ENCODE measurements at places on chromosomes 5 and 9. TPM values are rescaled to one million over a fixed set of nuclear protein-coding genes. Genes with fewer than 3 reads are reported as not detected.

DNA sequence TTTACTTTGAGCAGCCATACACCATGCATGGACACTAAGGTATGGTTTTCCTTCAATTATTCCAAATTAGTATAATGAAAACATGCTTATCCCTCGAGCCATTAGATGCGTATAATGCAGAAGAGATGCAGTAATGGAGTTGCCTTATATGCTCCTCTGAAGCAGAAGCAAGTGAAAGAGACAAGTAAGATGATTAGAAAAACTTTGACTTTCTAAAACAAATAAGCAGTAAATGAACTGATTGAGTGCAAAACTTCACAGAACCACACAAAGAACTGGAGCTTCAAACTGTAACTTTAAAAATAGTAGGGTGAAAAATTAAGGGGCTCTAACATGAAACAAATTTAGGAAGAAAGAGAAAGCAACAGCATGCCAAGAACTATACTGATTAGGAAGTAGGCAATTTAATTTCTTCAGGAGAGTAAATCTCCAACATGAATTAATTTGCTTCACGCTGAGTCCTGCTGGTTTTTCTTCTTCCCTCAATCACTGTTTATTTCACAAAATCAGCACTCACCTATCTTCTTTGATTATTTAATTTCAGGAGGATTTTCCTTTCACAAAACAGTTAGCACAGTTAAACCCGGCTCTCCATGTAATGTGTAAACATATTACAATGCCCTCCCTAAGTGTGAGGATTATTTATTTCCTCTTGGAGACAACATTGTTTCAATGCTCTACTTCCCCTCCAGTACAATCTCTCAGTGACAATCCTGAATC is 90.3 kb upstream of the PAM start:
- DNase-seq, result no peak

DNA sequence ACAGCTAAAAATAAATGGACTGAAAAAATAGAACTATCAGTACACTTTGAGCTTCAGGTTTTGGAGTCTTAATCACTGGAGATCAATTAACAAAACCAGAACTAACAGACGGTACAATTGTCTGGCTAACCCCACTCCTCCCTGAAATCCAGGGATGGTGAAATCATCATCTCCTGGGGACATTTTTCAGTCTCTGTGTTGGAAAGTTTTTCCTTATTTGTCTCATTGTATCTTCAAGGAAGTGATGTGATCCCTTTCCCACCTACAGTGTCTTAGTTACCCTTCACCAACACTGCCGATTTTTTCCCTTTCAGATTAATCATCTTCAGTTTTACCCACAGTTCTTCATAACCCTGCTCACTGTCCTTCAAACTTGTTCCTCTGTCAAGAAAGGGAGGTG is 81.9 kb downstream of the MAP1B start:
- no peak for DNase-seq

DNA sequence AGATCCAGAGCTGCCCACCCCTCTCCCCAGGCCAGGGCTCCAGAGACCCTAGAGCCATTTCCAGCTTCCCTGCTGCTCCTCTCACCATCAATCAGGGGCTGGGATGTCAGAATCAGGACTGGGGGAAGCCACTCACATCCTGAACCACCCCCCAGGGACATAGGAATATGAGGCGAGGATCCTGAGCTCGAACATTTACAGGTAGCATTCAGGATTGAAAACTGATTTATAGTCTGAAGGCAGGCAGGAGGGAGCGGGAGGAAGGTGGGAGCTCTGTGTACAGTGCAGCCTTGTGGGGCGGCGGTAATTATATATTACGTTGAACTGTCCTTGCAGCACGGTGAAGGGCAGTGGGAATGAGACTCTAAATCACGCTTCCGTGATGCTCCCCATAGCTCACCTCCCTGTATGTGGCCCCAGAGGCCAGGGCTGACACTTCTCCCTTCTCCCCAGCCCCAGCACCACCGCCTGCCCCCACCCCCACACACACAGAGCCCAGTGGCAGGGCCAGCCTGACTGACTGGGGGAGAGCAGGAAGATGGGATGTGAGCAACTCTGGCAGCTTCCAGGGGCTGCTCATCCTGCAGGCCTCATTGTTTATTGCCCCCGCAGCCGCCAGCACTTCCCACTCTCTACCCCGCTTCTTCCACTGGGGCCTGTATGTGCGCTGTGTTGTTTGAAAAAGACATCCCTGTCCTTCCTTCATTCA is 76.0 kb upstream of the HSPA9 start:
- DNase-seq, result no peak

DNA sequence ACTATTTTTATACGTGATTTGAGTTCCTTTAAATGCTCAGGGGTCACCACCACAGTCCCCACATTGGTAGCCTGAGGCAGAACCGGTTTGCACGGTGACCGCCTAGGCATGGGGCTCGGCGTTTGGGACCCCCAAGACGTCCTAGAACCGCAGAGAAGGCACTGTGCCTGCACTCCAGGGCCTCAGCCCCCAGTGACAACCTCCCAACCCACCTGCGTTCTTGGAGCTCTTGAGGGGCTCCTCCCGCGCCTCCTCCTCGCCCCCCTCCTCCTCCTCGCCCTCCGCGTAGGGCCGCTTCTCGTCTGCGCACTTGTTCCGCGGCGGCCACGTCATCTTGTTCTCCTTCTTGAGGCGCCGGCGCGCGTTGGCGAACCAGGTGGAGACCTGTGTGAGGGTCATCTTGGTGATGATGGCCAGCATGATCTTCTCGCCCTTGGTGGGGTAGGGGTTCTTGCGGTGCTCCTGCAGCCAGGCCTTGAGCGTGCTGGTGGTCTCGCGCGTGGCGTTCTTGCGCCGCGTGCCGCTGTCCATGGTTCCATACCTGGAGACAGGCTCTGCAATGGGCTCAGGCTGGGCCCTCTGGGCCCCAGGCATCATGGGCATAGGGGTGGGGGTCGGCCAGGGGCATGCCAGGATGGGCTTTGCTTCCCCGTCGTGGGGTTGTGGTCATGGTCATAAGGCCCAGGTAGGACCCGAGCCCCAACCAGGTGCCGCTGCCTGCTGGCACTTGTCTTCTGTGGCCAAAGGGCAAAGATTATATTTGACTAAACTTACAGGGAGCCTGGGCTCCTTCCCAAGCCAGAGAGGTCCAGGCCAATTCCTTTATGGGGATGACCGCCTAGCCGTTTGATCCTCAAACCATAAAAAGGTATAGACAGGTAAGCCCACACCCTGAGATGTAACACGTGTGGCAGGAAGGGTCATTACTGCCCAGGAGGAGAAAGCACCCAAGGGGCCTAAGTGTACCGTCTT is 3.1 kb downstream of the IRX4 start:
- DNase-seq, result no peak

GRCh38 chr5:141516672-141517025 is 27.8 kb downstream of the PCDHGC5 start:
- DNase-seq, result no peak

GRCh38 chr5:109656829-109657228 is 32.9 kb upstream of the MAN2A1 start:
- DNase-seq, result no peak

DNA sequence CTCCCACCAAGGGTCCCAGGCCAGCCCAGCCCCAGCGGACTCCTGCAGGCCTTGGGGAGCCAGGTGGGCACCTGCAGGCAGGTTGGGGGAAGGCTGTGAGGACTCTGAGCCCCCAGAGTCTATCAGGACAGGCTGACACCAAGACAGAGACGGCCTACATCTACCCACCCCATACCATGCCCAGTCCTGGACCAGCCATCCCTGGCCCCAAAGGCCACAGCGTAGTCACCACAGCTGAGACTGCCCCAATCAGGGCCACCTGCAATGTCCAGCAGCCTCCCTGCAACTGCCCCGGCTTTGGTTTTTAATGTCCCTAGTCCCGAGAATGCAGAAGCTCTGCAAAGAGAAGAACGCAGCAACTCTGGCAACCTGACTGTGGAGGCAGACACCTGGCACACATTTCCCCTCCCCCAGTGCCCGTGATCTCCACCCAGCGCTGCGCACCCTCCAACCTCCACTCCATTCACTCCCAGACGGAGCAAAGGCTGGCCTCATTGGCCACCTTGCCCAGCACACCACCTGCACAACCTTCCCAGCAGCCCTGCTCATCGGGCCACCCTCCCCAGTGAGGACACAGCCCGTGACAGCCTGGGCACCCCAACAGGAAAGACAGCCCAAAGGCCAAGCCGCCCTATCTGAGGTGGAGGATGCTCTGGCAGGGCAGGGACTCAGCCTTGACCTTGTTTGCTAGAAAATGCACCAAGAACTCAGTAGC is 14.9 kb downstream of the ADAMTS2 start:
- DNase-seq, result no peak

GRCh38 chr5:9283473-9283872 is 262.4 kb downstream of the SEMA5A start:
- no peak for DNase-seq

DNA sequence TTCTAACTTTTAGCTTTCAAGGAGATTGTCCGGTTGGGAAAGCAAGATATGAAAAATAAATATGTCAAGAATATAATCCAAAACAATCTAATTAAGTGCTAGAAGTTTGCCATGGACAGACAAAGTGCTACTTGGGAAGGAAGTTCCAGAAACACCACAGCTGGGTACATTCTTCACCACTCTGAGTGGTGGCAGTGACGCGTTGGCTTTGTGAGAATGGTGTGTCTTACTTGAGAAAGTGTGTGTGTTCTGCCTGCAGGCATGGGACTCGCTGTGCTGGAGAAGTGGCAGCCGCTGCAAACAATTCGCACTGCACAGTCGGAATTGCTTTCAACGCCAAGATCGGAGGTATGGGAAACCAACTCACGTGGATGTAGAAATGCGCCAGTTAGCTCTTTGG is 177.2 kb downstream of the PCSK5 start:
- DNase-seq, result no peak

DNA sequence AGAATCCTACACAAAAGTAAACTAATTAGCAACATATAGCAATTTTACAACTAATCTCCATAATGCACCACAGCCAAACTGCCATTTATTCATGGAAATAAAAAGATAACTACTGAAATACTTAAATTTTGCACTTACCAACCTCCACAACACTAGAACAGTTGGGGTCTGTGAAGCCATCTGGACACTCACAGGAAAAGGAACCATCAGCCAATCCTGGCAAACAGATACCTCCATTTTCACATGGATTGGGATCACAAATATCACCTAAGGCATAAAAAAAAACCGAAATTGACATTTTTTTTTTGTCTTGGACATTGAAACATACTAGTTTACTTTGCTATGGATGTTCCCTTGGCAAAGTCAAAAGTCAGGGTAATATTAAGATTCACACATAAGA is 130.7 kb downstream of the EDIL3 start:
- DNase-seq, result no peak

DNA sequence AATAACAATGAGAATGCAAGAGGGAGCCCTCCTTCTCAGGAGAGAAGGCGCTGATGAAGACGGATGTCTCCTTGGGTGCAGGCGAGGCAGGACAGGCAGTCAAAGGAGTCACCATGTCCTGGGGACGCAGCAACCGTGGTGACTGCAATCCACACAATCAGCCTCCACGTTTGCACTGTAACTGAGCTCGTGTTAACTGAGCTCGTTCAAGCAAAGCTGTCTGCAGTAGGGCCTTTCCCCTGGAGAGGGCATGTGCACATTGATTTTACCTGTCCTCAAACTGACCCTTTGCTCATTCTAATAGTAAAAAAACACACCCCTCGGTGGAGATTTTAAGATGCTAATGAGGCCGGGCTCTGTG is 2.8 kb downstream of the SARDH start:
- peak; percentile 8 for DNase-seq

- DNase-seq, result peak; percentile 27
These were observed 6.5 kb upstream of the TBC1D9B start for GRCh38 chr5:179914032-179914755.

- DNase-seq, result no peak
These were observed 71.8 kb upstream of the ADRA1B start for GRCh38 chr5:159844267-159845121.

GRCh38 chr9:95055851-95056551 is 261.5 kb downstream of the FANCC start:
- DNase-seq, result no peak

- no peak for DNase-seq
These were observed 432.1 kb upstream of the RGMB start for GRCh38 chr5:98341038-98342032.

DNA sequence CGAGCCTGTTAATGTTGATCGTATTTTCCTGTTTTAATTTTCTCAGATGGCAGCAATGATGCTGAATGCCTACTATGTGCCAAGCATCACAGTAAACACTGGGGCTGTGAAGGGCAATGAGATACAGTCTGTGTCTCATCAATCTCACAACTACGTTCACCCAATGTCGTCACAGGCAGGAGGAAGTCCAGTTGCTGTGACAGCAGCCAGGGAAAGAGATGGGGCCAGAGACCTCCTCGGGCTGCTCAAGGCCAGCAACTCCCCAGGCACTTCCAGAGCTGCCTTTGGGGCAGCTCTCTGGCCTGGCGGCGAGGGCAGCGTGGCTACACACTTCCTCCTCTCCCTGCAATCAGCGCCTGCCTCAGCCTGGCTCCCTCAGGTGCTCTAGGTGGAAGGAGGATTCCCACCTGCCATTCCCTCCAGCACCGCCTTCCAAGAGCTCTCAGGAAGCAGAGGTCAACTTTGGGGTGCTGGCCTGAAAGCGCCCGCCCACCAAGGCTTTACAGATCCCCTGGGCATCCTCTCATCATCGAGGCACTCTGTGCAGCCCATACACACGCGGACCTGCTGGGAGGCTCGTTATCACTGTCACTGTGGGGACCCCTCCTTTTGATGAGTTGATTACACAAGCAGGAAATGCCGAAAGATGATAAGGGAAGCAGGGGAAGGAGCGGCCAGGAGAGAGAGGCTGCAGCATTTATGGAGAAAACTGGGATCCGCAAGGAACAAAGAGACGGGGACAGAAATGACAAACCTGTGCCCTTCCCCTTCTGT is 159.2 kb downstream of the ZDHHC21 start:
- DNase-seq, result no peak

ACTBL2 gene
- 1.0 TPM for total RNA-seq

SNCB gene
- total RNA-seq, result not detected

FOXE1 gene
- not detected for total RNA-seq

FSD1L gene
- total RNA-seq, result 1.5 TPM

LOX gene
- total RNA-seq, result 60.5 TPM

CLIC3 gene
- total RNA-seq, result not detected

TEX48 gene
- not detected for total RNA-seq

FBXO38 gene
- total RNA-seq, result 35.2 TPM

PCA3 gene
- not detected for total RNA-seq

LEAP2 gene
- not detected for total RNA-seq

F2RL1 gene
- total RNA-seq, result 11.9 TPM

GRM6 gene
- not detected for total RNA-seq
